ENCODE measurements at places on chromosomes 12 and 14. TPM values are rescaled to one million over a fixed set of nuclear protein-coding genes. Genes with fewer than 3 reads are reported as not detected.

USP30 gene
- 4.1 TPM for total RNA-seq

ACSM4 gene
- not detected for total RNA-seq

SLC48A1 gene
- total RNA-seq: 10.7 TPM

PMCH gene
- 2.7 TPM for total RNA-seq

MIP gene
- not detected for total RNA-seq

NKX2-8 gene
- not detected for total RNA-seq

ANKS1B gene
- total RNA-seq: 0.46 TPM

MMP14 gene
- total RNA-seq: 3.2 TPM

GPR68 gene
- total RNA-seq: 43.8 TPM

PRR4 gene
- total RNA-seq: 2.4 TPM

ANO6 gene
- total RNA-seq: 29.1 TPM

PPP1R1A gene
- not detected for total RNA-seq

LUM gene
- total RNA-seq: not detected

GLI1 gene
- 0.51 TPM for total RNA-seq

THAP2 gene
- total RNA-seq: 5.4 TPM

ART4 gene
- total RNA-seq: not detected

BRF1 gene
- total RNA-seq: 50.6 TPM

KLHL33 gene
- not detected for total RNA-seq

SERPINA5 gene
- not detected for total RNA-seq

TC2N gene
- total RNA-seq: 264 TPM

DPPA3 gene
- total RNA-seq: not detected

GPR137C gene
- 0.47 TPM for total RNA-seq

PXMP2 gene
- 22.1 TPM for total RNA-seq

ZBTB39 gene
- total RNA-seq: 10.0 TPM

LHX5 gene
- not detected for total RNA-seq

SNX6 gene
- total RNA-seq: 88.4 TPM

KCNC2 gene
- total RNA-seq: not detected

CTDSP2 gene
- 136 TPM for total RNA-seq

EIF2S3B gene
- 0.66 TPM for total RNA-seq

KRT5 gene
- total RNA-seq: not detected

TAS2R7 gene
- total RNA-seq: not detected

ANO4 gene
- total RNA-seq: not detected

DAO gene
- total RNA-seq: not detected

FAM90A1 gene
- total RNA-seq: not detected

KRT72 gene
- total RNA-seq: 1.6 TPM

TAS2R42 gene
- total RNA-seq: not detected

GPRC5D gene
- total RNA-seq: not detected

SSTR1 gene
- not detected for total RNA-seq

PAX9 gene
- not detected for total RNA-seq

IRF9 gene
- 321 TPM for total RNA-seq

AQP2 gene
- total RNA-seq: not detected

Measured in T-helper 1 cell treated with Interleukin-12 subunit alpha and Interleukin-12 subunit beta and Interleukin-4 antibody, amounts not matched to agents 30 ng/mL and 1 ng/mL, for 36 hours (primary cell).